Activated naive CD8-positive, alpha-beta T cell treated with anti-CD3 and anti-CD28 coated beads for 36 hours (primary cell): ENCODE measurements at places on chromosomes 11 and 22. TPM values are rescaled to one million over a fixed set of nuclear protein-coding genes. Genes with fewer than 3 reads are reported as not detected.

- no peak for DNase-seq
Measured at GRCh38 chr11:27061461-27061821, 20.8 kb downstream of the BBOX1 start.

- no peak for DNase-seq
Measured at GRCh38 chr22:48112687-48113521, 1350.5 kb downstream of the TBC1D22A start.

DNA sequence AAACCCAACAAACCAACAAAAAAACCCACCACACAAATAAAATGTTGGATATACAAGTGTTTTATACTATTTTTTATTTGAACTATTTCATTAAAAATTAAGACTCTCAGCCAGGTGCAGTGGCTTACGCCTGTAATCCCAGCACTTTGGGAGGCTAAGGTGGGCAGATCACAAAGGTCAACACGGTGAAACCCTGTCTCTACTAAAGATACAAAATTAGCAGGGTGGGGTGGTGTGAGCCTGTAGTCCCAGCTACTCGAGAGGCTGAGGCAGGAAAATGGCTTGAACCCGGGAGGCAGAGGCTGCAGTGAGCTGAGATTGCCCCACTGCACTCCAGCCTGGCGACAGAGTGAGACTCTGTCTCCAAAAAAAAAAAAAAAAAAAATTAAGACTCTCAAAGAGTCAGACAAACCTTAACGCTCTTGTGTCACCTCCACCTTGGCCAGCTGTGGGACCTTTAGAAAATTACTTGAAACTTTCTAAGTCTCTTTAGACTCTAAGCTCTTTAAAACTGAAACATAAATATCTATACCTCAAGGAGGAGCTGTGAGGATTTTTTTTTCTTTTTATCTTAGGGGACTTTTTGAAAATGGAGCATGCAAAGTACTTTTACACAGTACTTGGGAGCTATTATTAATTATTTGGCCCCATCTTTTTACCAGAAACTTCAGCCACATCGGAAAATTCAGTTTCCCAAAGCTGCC lies 68.4 kb upstream of the CLNS1A start:
- no peak for DNase-seq

- DNase-seq, result no peak
Measured at GRCh38 chr11:39678996-39679395, 1780.5 kb downstream of the LRRC4C start.

DNA sequence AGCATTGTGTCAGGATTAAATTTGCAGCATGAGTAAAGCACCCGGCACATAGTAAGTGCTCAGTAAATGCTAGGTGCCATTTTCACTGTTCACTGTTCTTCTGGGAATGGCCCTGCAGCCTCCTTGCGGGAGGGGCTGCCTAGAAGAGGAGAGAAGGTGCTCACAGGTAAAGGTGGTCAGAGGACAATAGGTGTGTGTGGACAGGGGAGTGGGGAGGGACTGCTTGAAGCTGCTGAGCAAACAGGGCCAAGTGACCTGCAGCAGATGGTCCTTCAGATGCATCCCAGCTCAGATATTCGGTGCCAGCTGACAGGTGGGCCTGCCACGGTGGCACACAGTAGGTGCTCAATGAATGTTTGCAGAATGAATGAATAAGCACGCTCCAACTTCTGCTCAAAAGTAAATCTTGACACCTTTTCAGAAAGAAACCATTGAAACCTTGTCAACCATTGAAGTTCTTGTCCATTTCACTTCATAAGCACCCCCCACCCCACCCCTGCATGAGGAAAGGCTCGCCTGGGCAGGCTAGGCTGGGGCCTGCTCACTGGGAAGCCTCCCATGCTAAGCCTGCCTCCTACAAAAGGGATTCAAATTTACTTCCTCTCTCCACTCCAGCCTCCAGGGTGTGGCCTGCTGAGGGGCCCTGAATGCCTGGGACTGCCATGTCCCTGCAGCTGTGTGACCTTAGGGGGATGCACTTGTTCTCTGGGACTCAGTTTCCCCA lies 1.6 kb downstream of the KIAA0930 start:
- no peak for DNase-seq

DNA sequence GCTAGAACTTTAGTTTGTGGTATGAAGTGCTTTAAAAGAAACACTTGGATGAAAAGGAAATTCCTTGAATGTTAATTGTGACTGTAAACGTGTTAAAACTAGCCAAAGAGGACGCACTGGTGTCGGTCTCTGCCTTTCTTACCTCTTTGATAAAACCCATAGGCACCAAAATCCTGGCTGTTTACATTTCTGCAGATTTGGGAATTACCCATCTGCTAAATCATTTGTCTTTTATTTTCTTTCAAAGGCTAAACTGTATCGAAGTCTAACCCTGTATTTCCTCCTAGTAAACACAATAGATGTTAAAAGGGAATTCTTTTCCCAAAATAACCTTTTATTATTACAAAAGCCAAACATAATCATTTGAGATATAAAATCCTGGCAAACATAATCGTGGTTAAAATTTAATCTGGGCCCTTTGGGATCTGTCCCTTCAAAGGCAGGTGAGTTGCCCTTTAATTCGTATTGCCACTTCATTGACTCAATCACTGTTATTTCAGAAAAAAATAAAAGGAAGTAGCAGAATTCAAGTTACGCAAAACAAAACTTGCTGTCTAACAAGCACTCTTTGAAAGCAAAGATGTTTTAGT lies 2.4 kb downstream of the RASSF10 start:
- no peak for DNase-seq

DNA sequence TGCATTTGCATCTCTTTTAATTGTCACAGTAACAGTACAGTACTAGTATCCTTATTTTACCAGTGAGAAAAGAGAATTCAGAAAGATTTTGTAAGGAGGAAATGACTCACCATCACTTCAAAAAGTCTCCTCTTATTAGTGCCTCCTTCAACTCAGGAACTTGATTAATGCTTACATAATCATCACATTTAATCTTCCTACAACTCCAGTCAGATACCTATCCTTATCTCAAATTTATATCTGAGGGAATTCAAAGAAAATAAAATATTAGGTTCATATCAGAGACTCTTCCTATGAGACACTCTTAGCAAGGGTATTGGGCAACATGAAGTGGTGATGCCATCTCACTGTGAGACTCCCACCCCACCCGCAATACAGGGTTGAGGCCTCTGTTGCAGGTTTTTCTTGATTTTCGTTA lies 26.1 kb upstream of the CTSC start:
- DNase-seq, result no peak

DNA sequence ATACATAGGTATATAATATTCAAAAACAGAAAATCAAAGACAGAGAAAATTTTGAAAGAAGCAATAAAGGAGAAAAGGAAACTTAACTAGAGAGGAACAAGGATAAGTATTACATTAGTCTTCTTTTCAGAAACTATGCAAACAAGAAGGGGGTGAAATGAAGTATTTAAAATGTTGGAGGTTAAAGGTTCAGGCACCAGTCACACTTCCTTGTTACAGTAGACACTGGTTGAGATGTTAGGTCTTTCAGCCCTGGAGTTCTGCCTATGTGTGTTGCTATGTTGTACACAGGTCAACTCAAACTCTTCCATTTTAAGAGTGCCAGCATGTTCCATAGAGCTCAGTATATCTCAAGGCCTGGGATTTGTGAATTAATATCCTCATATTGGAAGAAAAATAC lies 6.0 kb upstream of the MS4A4A start:
- no peak for DNase-seq

- DNase-seq, result no peak
Measured at GRCh38 chr11:118690553-118691304, 11.3 kb upstream of the TREH start.

GRCh38 chr11:78110830-78111229 lies 28.6 kb downstream of the ALG8 start:
- DNase-seq, result no peak

DNA sequence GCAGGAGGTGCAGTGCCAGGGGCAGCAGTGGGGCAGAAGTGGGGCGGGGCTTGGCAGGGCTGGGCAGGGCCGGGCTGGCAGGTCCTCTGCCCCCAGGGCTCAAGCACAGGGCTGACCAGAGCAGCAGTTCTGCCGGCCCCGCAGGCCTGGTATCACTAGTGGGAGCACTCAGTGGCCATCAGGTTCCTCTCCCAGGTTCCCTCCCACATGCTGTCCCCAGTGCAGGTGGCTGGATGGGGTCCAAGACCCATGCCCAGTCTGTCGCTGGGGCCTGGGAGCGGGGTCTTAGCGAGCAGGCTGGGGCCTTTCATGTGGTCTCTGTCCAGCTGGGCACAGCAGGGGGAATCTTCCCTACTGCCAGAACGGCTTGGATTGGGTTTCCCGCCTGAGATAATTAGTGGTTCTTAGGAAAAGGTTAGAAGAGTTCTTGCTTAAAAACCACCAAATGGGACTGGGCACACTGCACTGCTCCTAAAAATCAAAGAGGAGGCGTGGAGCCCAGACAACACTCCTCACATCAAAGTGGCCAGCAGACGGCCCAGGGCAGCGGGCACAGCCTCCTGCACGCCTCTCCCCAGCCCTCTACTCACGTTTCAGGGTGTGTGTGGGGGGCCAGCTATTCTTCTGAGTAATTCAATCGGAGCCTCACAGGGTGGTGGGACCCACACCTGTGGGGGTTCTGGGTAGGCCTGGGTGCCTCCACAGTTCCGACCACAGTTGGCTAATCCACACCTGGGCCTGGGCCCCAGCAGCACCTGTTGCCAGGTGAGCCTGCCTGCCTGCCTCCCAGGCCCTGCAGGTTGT lies 45.6 kb downstream of the TPCN2 start:
- DNase-seq, result no peak

GRCh38 chr11:66840317-66841091 lies 2.7 kb upstream of the RCE1 start:
- DNase-seq, result no peak

DNA sequence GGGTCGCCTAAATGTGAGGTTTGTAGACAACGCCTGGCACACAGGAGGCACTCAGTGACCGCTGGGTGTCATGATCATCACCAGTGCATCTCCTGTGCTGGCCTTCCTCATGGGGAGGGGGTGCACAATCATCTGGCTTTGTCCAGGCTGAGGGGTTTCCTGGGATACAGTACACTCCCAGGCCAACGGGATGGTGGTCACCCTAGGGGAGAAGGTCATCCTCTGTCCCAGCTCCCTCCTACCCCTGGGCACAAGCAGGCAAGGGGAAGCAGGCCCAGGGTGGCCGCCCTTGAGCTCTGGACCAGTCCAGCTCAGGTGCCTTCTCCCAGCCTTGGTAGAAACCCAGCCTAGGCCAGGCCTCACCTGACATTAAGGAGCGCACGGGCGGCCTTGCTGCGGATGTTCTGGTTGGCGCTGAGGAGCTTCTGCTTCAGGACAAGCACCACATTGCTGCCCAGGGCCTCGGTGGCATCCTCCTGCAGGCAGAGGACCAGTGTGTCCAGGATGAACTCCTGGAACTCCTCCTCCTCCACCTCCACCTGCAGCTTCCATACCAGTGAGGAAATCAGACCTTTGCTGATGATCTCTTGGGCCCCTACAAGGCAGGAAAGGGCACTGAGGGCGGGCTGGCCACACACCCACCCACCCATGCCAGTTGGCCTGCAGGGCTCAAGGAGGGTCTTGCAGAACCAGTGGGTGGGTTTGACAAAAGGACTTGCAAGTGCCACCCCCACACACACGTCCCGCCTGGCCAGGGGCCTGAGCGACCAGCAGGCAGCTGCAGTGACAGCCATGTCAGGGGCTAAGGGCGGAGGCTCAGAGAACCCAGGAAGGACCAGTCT lies 6.6 kb upstream of the GNAZ start:
- DNase-seq, result no peak

DNA sequence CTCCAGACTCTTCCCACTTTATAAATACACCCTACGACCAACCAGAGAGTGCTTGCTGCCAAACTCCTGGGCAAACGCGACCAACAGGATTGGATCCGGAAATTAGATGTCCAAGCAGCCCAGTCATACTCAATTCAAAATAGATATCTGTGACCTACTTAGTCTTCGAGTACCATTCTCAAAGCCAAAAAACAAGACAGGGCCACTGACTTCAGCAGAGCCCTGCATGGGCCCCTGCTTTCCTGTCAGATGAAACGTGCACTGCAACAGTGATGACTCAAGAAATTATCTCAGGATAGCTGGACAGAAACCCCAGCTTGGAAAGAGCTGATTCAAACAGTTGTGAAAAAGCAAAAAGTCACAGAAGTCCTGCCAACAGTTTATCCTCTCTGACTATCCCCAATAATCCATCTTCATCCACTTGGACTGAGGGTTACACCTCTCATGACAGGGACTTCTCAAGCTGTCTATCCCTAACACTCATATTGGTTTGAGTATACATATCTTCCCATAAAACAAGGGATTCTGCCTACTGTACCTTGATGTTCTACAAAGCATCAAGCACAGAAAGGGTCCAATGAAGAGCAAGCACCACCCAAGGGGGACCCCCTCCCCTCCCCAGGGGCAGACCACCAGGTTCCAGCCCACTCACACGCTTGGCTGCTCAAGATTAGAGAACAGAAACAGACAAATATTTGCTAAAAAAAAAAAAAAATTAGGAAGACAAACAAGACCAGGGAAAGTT lies 17.4 kb downstream of the SMCO4 start:
- DNase-seq, result no peak

DNA sequence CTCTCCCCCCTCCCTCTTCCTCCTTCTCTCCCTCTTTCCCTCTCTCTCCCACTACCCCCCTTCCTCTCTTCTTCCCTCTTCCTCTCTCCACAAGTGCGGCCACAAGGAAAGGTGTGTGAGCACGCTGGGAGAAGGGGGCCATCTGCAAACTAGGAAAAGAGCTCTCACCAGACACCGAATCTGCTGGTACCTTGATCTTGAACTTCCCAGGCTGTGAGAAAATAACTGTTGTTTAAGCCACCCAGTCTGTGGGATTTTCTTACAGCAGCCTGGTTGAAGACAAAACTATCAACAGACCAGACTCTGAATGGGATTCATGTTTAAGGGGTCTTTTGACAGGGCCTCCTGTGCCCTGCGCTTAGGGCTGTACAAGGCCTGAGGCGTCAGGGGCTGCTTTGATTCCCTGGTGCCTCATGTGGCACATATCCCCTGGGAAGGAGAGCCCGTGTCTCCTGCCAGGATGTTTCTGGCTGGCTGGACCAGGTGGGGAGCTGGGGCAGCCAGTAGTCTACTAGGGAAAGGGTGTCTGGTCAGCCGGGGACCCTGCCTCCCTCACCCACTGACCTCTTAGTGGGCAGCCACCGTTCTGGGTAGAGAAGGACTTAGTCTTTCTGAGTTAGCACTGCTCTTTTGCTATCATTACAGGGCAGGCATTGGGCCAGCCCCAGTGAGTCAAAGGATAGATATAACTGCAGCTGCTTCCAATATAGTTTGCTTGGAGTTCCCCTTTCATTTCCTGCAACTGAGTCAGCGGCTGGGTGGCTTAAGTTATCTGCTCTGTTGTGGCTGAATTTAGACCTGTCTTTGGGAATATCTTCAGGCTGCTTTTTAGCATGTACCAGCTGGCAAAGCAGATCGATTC lies 6.2 kb downstream of the PANX1 start:
- peak; percentile 22 for DNase-seq

The CYB5R2 gene
- total RNA-seq, result 16.4 TPM

The OVOL1 gene
- total RNA-seq, result 0.42 TPM

The NAALADL1 gene
- total RNA-seq, result 10.3 TPM

The SREBF2 gene
- 68.1 TPM for total RNA-seq

The LRRC56 gene
- 2.2 TPM for total RNA-seq

The ART1 gene
- not detected for total RNA-seq

The SCGB1A1 gene
- not detected for total RNA-seq

The OR51B4 gene
- not detected for total RNA-seq
